CD4-positive, alpha-beta memory T cell (primary cell): ENCODE measurements at places on chromosomes 11 and 22. TPM values are rescaled to one million over a fixed set of nuclear protein-coding genes. Genes with fewer than 3 reads are reported as not detected.
A peak's percentile ranks its signal among the peaks of the same experiment; 100 is the strongest.

DNA sequence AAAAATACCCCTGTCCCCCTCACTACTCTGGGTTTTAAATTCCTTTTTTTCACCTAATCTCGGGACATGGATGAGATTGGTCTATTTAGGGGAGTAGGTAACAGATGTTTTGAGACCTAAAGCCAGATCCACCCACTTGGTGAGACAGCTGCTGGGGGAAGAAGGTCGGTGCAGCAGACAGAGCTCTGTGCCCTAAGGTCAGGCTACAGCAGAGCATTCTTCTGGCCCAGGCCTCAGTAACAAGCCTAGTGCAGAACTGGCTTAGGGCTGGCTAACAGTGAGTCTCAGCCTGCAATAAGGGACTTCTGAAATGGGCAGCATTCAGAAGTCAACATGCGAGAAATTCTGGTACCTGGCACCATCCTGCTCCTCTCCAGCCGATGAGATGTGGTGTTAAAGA lies 444.9 kb upstream of the KIRREL3 start:
- H3K27ac ChIP-seq: no peak overlapping the region
- H3K4me1 ChIP-seq: no peaks in the 10 kb centered on the region
- H3K36me3 ChIP-seq: no peaks in the 10 kb centered on the region
- no peaks in the 10 kb centered on the region for H3K27me3 ChIP-seq

- no peak for DNase-seq
- no peaks in the 10 kb centered on the region for H3K27me3 ChIP-seq
- no peaks in the 10 kb centered on the region for H3K36me3 ChIP-seq
- no peaks in the 10 kb centered on the region for H3K4me1 ChIP-seq
- H3K27ac ChIP-seq: no peak overlapping the region
Measured at GRCh38 chr11:113240389-113240788, 74.0 kb upstream of the TTC12 start.

- H3K4me1 ChIP-seq: no peaks in the 10 kb centered on the region
- no peak overlapping the region for H3K27ac ChIP-seq
- H3K27me3 ChIP-seq: no peaks in the 10 kb centered on the region
- no peak for DNase-seq
- no peak overlapping the region for H3K4me3 ChIP-seq
- H3K36me3 ChIP-seq: no peaks in the 10 kb centered on the region
Measured at GRCh38 chr22:22948651-22949571, 61.3 kb downstream of the IGLL5 start.

DNA sequence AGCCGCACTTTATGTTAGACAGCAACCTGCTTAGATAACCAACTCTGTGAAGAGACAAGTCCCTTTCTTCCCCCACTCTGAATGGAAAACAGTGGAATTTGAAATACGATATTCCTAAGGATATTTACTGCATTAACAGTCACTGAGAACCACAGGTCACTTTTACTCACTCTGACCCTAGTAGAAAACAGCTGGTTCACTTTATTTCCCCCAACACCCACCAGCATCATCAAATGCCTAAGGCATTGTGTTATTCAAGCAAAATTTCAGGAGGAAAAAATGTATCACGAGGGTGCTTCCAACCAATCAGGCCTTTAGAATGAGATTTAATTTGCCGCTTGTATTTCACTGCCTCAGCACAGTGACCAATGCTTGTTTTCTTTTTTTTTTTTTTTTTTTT lies 1134.1 kb upstream of the CCDC90B start:
- H3K4me3 ChIP-seq: no peak overlapping the region
- no peaks in the 10 kb centered on the region for H3K4me1 ChIP-seq
- H3K36me3 ChIP-seq: no peaks in the 10 kb centered on the region

DNA sequence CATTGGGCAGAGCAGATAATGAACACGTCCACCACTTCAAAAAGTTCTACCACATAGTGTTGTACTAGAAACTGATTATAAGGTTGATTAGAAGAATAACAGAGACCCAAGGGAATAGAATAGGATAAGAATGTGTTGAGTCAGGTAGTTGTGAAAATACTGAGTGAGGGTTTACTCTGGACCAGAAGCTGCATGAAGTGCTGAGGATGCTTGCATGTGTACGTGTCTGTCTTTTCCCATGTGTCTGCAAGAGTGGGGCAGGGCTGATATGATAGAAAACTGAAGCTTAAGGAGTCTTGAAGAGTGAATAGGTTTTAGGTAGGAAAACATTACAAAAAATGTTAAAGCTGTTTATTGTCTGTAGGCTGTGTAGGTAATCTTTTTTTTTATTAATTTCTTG lies 20.6 kb downstream of the TRPC6 start:
- no peak for DNase-seq
- no peaks in the 10 kb centered on the region for H3K36me3 ChIP-seq
- no peak overlapping the region for H3K4me3 ChIP-seq
- no peak overlapping the region for H3K27ac ChIP-seq

GRCh38 chr11:9851366-9851765 lies 187.5 kb downstream of the SWAP70 start:
- H3K27ac ChIP-seq: no peak overlapping the region
- H3K4me3 ChIP-seq: no peak overlapping the region
- no peaks in the 10 kb centered on the region for H3K27me3 ChIP-seq
- no peak for DNase-seq
- no peaks in the 10 kb centered on the region for H3K36me3 ChIP-seq
- H3K4me1 ChIP-seq: peaks cover 5% of the 10 kb centered on the region

GRCh38 chr22:37884420-37884819 lies 21.7 kb upstream of the MICALL1 start:
- no peak overlapping the region for H3K4me3 ChIP-seq
- no peak for DNase-seq
- no peak overlapping the region for H3K27ac ChIP-seq
- H3K36me3 ChIP-seq: peaks cover 43% of the 10 kb centered on the region

- DNase-seq: no peak
- no peaks in the 10 kb centered on the region for H3K4me1 ChIP-seq
Measured at GRCh38 chr22:19516378-19517170, 7.6 kb downstream of the CLDN5 start.

GRCh38 chr22:41798736-41799135 lies 1.7 kb upstream of the CCDC134 start:
- peak overlapping the region; percentile 85 for H3K27ac ChIP-seq
- DNase-seq: no peak
- H3K4me3 ChIP-seq: no peak overlapping the region
- H3K36me3 ChIP-seq: peaks cover 17% of the 10 kb centered on the region

GRCh38 chr22:40392618-40393017 lies 22.2 kb downstream of the SGSM3 start:
- H3K27ac ChIP-seq: no peak overlapping the region
- H3K36me3 ChIP-seq: no peaks in the 10 kb centered on the region
- H3K4me1 ChIP-seq: peaks cover 24% of the 10 kb centered on the region
- no peaks in the 10 kb centered on the region for H3K27me3 ChIP-seq
- H3K4me3 ChIP-seq: no peak overlapping the region

DNA sequence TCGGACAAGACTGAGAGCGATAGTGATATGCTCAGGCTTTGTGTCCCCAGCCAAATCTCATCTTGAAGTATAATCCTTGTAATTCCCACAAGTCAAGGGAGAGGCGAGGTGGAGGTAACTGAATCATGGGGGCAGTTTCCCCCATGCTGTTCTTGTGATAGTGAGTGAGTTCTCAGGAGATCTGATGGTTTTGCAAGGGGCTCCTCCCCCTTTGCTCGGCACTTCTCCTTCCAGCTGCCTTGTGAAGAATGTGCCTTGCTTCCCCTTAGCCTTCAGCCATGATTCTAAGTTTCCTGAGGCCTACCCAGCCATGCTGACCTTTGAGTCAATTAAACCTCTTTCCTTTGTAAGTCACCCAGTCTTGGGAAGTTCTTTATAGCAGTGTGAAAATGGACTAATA lies 7.5 kb upstream of the FOLR2 start:
- no peaks in the 10 kb centered on the region for H3K27me3 ChIP-seq
- H3K36me3 ChIP-seq: no peaks in the 10 kb centered on the region

DNA sequence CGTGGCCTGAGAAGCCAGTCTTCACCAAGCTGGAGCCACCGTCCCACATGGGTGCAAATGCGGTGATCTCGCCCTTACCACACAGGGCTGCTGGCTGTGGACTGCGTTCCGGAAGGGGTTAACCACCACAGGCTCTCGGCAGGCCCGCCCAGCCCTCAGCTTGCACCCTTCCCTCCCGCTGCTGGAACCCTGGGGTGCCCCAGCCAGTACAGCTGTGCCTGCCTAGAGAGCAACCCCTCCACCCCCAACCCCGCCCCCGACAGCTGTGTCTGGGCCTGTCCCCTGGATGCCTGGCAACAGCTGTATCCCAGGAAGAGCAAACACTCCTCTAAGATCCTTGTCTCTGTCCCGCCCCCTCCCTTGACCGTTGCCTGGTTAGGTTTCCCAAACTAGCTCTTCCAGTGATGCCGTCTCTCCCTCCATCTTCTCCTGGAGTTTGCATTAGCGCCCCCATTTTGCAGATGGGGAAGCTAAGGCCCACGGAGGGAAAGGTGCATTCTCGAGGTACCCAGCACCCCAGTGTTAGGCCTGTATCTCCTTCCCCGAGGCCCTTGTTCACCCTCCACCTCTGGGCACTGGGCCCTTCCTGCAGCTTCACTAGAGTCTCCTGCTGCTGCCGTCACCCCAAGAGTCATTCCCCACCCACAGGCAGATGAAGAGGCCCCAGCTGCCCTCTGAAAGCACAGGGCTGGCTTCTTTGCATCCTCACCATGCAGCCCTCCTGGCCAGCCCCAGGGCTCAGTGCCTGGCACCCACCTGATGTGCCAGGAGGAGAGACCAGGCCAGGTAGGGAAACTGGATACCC lies 12.6 kb upstream of the COX8A start:
- H3K4me3 ChIP-seq: no peak overlapping the region
- peaks cover 14% of the 10 kb centered on the region for H3K4me1 ChIP-seq

DNA sequence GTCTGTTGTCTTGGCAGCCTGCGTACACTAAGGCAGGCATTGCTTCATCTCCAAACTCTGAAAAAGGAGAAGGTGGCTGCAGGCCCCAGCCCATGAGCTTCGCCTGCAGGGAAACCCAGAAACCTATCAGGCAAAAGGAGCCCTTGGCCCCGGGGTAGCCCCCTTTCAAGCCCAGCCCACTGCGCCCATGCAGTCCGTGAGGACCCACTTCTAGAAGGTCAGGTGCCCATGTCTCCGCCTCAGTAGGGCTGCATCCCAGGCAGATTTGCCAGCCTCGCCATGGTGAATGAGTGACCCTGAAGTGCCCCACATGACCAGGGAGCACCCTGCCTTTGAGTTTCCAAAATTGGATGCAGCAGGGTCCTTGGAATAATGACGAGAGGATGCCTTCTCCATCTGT lies 1158.4 kb downstream of the BRD1 start:
- H3K36me3 ChIP-seq: no peaks in the 10 kb centered on the region
- H3K27ac ChIP-seq: no peak overlapping the region
- no peak for DNase-seq
- H3K4me3 ChIP-seq: no peak overlapping the region

- no peak overlapping the region for H3K27ac ChIP-seq
- no peaks in the 10 kb centered on the region for H3K36me3 ChIP-seq
- peaks cover 42% of the 10 kb centered on the region for H3K27me3 ChIP-seq
- no peak overlapping the region for H3K4me3 ChIP-seq
- no peak for DNase-seq
Measured at GRCh38 chr11:43573873-43574272, 106.7 kb upstream of the HSD17B12 start.

DNA sequence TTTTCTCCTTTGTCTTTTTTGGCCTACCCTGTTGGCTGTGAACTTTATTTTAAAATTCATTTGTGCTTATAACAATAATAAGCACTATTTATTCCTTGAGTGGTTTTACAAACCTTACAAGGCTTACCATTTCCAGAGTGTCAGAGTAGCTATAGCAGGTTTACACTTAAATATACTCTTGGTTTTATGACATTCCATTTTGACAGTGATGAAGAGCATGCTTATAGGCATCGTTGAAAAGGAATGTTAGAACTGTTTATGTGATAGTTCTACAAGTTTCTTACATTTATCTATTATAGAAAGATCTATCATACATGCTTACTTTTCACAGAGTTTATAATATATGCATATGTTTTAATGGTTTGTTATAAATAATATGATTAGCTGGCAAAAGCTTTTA lies 84.1 kb downstream of the PDE3B start:
- H3K4me1 ChIP-seq: peaks cover 30% of the 10 kb centered on the region
- no peaks in the 10 kb centered on the region for H3K36me3 ChIP-seq
- no peak for DNase-seq
- no peaks in the 10 kb centered on the region for H3K27me3 ChIP-seq
- H3K4me3 ChIP-seq: no peak overlapping the region

DNA sequence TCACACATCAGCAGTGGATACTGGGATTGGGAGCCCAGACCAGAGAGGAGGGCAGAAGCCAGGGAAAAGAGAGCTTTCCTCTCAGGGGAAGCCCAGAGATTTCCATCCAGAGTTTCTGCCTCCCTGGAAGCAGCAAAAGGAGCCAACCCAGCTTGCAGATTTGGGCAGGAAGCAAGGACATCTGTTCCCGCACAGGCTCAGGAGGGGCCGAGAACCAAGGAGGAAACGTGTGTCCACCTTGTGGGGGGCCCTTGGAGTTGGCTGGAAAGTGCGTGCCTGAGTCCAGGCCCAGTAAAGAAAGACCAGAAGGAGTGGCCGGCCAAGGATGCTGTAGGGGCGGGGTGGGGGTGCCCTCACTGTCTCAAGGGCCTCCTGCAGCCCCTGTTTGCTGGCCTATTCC lies 6.0 kb upstream of the NPTXR start:
- no peaks in the 10 kb centered on the region for H3K27me3 ChIP-seq
- no peaks in the 10 kb centered on the region for H3K36me3 ChIP-seq
- no peak overlapping the region for H3K4me3 ChIP-seq
- H3K4me1 ChIP-seq: no peaks in the 10 kb centered on the region
- no peak overlapping the region for H3K27ac ChIP-seq

DNA sequence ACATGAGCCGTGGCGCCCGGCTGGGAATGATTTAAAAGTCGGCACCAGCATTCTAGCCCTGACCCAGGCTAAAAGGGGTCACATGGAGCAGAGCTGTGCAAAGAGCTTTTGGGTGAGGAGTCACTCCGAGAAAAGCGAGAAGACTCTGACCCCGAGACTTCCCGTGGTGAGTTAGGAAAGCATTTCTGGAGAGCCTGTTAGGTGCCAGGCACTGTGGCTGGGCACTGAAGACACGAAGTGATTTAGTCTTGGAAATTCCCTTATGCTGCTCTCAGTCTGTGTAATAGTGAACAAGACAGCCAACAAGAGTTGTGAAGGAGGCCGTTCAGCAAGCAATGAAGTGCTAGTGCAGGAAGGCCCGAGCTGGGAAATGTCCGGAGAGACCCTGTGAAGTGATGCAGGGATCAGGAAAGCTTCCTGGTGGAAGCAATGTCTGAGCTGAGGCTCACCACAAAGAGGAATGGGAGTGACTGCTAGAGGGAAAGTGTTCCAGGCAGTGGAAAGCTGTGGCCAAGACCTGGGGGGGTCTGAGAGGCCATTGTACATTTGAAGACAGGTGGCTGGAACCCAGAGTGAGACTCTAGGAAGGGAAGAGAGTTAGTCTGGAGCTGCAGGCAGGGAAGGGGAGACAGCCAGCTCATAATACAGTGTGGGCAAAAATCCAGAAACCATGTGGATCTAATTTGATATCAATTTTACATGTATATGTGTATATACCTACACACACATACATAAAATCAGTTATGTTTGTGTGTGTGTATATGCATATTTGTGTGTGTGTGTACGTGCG lies 31.6 kb downstream of the MARK2 start:
- no peaks in the 10 kb centered on the region for H3K27me3 ChIP-seq
- no peaks in the 10 kb centered on the region for H3K36me3 ChIP-seq

GRAP2 gene
- total RNA-seq: 140 TPM

SOX10 gene
- not detected for total RNA-seq

TSGA10IP gene
- total RNA-seq: not detected

CASP5 gene
- total RNA-seq: not detected

DAGLA gene
- total RNA-seq: 0.44 TPM

PVALB gene
- total RNA-seq: not detected
